ENCODE measurements at places on chromosomes 6 and 20.

GRCh38 chr6:25058941-25059340 is 123.2 kb upstream of the RIPOR2 start:
- DNase-seq, result no peak

DNA sequence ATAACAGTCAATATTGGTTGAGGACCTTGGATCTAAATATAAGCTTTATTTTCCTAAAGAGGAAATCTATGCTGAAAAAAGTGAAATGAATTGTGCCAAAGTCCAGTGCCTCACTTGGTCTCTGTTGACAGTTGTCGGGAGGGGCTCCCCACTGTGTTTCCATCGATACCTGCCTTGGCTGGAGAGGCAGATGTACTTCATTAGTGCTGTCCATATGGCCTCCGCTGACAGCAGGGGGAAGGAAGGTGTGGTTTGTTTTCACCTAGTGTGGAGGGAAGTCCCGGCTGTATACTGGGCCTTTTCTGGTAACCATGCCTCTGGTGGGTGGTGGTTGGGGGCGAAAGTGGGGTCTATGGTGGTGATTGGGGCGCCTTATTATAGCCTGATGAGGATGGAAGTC is 42.7 kb downstream of the CD2AP start:
- DNase-seq, result no peak

DNA sequence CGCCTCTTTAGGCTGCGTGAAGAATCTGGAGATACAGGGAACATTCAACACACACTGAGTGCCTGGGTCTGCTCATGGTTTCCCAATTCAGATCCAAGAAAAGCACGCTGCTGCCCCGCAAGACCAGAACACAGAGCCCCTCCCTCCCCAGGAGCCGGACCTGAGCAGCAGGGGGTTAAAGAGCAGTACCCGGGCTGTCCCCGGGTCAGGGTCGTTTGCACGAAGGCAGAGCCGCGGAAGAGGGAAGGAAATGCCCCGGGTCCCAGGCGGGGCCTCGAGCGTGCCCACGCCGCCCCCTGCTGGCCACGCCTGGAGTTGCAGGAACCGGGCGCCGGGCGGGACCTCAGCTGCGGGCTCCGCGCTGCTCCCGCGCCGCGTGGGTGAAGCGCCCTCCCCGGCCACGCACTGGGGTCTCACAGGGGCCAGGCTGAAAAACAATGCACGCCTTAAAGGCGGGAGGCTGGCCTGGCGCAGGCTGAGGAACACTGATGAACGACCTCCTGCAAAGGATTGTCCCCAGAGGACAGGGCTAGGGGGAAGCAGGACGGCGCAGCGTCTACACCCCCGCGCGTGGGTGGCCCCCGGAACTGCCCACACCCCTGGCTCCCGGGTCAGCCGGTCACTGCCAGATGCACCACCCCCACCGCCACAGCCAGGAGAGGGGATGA is 48.9 kb downstream of the ANKRD60 start:
- DNase-seq, result peak; percentile 91

DNA sequence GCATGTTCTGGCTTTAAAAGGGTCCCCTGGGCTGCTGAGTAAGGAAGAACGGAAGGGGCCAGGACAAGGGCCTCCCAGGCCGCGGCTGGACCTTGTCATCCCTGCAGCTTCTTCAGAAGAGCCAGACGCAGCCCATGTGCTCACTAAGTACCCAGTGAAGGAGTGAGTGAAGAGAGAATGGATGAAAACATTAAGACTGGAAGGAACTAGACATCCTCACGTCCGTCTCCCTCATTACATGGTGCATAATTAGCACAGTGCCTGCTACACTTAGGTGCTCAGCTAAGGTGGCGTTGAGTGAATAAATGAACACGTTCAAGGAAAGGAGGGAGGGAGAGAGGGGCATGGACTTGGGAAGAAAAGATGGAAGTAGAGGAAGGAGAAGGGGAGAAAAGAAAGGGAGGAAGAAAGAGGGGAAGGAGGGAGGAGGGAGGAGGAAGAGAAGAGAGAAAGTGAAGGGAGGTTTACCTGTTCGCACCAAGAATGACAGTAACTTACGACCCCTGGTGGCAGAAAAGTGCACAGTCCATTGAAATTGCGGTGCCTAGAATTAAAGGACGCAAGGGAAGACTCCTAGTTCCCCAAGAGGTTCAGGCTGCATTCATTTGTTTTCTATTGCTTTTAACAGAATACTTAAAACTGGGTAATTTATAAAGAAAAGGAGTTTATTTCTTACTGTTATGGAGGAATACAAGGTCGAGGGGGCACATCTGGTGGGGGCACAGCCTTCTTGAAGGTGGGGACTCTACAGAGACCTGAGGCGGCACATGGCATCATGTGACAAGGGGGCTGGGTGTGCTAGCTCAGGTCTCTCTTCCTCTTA is 8.0 kb downstream of the TP53RK start:
- no peak for DNase-seq

GRCh38 chr6:141097471-141097870 is 1035.3 kb upstream of the GJE1 start:
- DNase-seq, result no peak
